HCT116 (cell line): ENCODE measurements at places on chromosomes 5 and 9.
A peak's percentile ranks its signal among the peaks of the same experiment; 100 is the strongest.

DNA sequence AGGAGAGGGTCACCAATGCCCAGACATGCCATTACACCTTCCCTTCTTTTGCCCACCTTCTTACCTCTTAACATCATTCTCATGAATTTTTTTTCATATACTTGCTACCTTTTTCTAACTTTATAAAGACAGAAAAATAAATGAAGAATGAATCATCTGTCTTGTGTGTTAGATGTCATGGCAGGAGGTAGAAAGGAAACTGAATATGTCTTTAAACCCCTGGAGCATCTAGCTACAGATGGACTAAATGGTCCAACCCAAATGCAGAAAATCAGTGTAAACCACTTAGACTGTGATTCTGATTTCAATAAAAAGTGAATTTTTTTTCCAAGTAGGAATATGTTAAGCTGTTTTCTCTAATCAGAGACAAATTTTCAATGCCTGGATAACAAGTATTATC, 11.8 kb upstream of the IL6ST start:
- no peak for DNase-seq

DNA sequence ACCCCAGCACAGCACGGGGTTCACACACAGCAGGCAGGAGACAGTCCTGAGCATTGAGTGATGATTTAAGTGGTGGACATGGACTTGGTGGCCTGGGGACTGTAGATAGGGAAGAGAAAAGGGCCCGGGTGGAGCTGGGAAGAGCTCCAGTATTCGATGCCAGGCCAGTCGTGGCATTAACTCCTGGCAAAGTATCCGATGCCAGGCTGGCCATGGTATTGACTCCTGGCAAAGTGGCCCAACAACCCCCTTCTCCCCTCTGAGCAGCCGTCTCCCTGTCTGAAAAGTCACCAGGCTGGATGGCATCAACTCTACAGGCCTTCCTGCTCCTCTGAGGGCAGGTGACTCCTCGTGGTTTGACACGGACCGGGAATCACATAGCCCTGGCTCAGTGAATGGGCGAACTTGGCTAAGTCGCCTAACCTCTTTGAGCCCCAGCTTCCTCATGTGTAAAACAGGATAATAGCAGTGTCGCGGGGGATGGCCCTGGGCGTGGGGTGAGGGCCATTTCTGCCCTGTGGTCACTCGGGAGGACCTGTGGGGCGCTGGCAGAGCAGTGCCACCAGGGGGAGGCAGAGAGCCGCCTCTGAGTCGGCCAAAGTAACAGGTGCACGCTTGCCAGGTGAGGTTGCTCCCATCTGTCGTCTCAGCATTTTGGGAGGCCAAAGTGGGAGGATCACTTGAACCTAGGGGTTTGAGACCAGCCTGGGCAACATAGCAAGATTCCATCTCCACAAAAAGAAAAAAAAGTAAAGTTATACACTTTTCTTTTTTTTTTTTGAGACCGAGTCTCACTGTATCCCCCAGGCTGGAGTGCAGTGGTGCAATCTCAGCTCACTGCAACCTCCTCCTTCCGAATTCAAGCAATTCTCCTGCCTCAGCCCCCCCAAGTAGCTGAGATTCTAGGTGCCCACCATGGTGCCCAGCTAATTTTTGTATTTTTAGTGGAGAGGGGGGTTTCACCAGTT, 5.7 kb upstream of the SEC16A start:
- DNase-seq = no peak

GRCh38 chr5:36161361-36161760, 9.4 kb downstream of the SKP2 start:
- DNase-seq = no peak

- no peak for DNase-seq
These were observed 263.9 kb downstream of the CTNND2 start for GRCh38 chr5:11640158-11640873.

DNA sequence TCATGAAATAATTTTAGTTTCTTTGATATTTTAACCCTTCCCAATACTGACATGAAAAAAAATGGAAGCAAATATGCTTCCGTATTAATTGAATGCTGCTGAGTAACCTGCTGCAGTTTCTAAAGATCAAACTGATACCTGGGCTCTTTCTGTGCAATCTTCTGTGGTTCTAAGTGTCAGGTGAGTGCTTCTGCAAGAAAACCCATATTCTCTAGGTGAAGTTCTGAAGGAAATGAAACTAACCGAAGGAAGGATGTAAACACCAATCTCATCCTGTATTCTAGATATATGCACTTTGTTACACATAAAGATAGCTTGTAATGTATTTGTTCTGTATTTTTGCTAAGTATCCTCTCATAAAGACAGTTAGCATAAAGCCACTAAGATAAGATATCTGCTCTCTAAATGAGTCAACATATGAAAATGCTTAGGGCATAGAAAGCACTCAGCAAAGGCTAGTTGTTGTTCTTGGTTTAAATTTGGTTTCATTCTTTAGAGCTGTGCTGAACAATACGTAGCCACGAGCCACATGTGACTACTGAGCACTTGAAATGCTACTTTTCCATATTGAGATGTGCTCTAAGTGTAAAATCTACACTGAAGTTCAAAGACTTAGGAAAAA, 52.0 kb downstream of the ITGA2 start:
- DNase-seq = no peak

DNA sequence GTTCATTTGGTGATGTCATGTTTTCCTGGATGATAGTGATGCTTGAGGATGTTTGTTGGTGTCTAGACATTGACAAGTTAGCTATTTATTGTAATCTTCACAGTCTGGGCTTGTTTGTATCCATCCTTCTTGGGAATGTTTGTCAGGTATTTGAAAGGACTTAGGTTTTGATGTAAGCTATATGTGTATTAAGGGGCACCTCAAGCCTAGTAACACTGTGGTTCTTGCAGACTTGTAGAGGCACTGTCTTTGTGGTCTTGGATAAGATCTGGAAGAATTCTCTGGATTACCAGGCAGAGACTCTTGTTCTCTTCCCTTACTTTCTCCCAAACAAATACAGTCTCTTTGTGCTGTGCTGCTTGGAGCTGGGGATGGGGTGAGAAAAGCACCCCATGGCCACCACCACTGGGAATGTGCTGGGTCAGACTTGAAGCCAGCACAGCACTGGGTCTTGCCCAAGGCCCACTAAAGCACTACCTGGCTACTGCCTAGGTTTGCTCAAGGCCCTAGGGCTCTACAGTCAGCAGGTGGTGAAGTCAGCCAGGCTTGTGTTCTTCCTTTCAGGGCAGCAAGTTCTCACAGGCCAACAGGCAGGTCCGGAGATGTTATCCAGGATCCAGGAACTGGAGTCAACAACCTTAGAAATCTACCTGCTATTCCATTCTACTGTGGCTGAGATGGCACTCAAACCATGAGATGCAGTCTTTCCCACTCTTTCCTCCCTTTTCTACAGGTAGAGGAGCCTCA, 49.3 kb upstream of the GNA14 start:
- DNase-seq = no peak

DNA sequence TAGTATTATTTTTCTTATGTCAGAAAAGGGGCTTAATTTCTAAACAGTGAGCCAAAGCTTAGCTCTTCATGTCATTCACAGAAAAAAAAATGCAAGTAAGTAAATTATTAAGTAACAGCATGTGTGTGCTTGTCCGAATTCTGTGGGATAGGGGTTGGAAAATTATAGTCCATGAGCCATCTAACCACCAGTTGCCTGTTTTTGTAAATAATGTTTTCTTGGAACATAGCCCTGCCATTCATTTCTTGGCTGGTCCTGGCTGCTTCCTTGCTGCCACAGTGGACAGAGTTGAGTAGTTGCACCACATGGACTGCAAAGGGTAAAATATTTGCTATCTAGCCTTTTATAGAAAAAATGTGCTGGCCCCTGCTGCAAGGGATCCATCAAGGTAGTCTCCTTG, 513.7 kb upstream of the WWC1 start:
- no peak for DNase-seq

DNA sequence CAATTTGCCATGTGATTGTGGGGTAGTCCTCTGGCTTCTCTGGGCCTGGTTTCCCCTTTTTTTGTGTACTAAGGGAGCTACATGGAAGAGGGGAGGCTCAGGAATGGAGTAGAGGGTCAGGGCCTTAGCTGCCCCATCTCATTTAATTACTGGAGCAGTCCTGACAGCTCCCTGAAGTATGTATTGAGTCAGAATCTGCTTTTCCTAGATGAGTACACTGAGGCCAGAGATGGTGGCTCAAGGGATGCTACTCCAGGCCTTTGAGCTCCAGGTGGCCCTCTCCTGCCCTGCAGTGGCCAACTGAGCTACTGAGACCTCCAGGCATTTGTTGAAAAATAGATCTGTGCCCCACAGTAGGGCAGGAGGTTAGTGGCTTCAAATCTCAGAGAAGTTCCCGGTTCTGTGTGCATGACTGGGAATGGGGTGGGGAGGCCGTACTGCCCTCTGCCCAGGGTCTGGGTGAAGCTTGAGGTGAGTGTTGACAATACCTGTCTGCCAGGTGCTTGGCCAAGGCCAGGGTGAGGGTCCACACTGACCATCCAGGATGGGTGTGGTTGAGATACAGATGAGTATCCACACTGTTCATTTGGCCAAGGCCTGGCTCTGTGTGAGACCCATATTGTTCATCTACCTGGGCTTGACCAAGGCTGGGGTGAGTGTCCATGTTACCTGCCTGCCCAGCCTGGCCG, 45.7 kb downstream of the CXXC5 start:
- DNase-seq = no peak

DNA sequence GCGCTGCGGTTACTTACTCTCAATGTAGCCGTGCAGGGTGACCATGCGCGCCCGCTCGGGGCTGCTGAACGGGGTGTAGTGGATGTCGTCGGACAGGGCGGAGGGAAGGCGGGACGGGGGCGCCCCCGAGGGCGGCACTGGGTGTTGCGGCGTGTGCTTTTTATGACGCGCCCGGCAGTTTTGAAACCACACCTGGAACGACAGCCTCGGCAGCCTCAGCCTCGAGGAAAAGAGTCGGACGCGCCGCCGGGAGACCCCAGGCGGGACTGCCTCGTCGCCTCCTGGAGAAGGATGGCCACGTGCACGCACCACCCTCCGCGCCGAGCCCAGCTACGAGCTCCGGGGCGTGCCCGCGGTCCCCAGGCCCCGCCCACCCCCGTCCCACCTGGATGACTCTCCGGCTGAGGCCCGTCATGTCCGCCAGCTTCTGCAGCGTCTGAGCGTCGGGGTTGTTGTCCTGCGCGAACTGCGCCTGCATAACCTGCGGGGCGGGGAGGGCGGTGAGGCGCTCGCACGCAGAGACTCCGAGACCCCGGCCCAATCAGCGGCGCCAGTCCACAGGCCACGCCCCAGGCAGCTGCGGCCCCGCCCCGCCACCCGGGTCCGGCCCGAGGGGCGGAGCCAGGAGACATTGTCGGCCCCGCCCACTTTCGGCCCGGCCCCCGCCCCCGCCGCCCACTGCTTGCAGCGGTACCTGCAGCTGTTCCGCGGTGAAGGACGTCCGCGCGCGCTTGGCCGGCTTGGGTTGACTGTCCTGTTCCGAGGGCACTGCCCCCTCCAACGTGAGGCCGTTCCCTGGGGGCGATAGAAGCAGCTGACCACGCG, 15.0 kb downstream of the LHX6 start:
- DNase-seq = peak; percentile 57

GRCh38 chr5:127228540-127229184, 61.9 kb upstream of the MEGF10 start:
- DNase-seq = no peak

GRCh38 chr5:68966596-68966995, 127.2 kb upstream of the SLC30A5 start:
- DNase-seq = no peak

GRCh38 chr9:127903557-127904475, 4.4 kb upstream of the ST6GALNAC6 start:
- no peak for DNase-seq

DNA sequence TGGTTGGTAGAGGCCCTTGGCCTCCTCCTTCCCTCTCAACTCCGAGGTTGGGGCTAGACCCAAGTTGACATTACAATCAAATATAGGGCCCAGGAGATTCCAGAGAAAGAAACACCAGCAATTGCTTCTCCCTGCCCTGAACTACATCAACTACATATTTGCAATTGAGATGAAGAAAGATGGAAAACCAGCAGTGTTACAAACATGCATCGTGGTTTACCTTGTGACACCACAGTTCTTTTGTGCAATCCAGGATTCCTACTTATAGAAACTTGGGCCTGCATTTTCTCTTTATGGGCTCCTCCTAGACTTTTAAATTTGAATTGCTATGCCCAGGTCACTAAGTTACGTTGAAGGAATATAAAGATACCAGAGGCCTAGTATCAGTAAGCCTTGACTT, 126.7 kb downstream of the DCP2 start:
- DNase-seq = no peak

GRCh38 chr5:175538576-175538975, 60.2 kb downstream of the SFXN1 start:
- no peak for DNase-seq

- DNase-seq = no peak
These were observed 448.0 kb downstream of the SPOCK1 start for GRCh38 chr5:137051161-137051560.

- no peak for DNase-seq
These were observed 42.9 kb downstream of the SUB1 start for GRCh38 chr5:32628049-32628844.

DNA sequence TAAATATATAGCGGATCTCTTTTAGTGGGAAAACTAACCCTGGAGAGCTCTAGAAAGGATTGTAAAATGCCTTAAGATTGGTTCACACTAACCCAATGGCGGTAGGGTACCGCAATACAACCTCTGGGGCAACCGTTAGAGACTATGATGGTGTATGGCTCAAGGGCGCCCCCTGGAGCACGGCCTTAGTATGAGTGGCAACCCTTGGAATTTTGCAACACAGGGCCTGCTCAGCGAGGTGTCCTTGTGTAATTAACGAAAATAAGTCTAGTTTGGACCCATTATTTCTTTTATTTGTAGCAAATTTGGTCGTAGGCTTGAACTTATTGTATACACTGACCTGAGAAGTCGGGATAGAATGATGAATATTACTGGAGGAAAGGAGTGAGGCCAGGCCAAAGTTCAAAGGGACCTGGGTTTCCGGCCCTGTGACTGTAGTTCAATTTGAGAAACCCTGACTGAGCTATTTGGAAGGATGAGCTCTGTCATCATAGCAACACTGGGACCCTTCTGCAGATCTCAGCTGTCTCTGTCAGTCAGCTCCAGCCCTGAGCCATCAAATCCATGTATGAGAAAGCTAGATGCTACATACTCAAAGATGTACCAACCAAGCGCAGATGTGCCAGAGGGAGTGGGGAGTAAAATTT, 54.8 kb downstream of the CAMK4 start:
- DNase-seq = peak; percentile 42

DNA sequence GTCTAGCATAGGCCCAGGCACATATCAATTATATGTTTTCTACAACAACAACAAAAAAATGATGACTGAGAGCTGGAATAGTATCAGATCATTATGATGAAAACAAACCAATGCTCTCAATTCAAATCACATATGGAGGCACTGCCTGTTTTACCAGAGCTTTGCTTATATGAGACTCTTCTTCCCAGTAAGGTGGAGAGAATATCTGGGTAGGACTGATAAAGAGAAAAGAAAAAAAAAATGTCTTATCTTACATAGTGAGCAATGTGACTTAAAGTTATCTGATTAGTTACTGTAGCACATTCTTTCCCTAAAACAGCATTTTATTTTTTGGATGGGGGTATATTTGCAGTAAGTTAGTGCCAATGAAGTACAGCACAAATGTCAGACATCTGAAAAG, 154.8 kb downstream of the RAB3C start:
- no peak for DNase-seq

- DNase-seq = no peak
These were observed 23.7 kb downstream of the PTGS1 start for GRCh38 chr9:122394265-122395125.
